ENCODE measurements at places on chromosomes 1 and 21. TPM values are rescaled to one million over a fixed set of nuclear protein-coding genes. Genes with fewer than 3 reads are reported as not detected.

SMAP2 gene
- 30.7 TPM for total RNA-seq

IL20 gene
- not detected for total RNA-seq

NHLH1 gene
- total RNA-seq, result 0.09 TPM

HSD3B1 gene
- total RNA-seq, result not detected

DHRS3 gene
- 5.8 TPM for total RNA-seq

PRR9 gene
- not detected for total RNA-seq

SPATA46 gene
- total RNA-seq, result not detected

VASH2 gene
- total RNA-seq, result not detected

PWP2 gene
- total RNA-seq, result 16.0 TPM

OR10J1 gene
- not detected for total RNA-seq

SLAMF1 gene
- total RNA-seq, result not detected

RIMKLA gene
- total RNA-seq, result not detected

TFF2 gene
- not detected for total RNA-seq

CPT2 gene
- 12.0 TPM for total RNA-seq

RAB7B gene
- 2.6 TPM for total RNA-seq

NUP210L gene
- not detected for total RNA-seq

KIF17 gene
- 5.7 TPM for total RNA-seq

DNALI1 gene
- total RNA-seq, result 2.7 TPM

IVNS1ABP gene
- total RNA-seq, result 50.2 TPM
